ENCODE measurements at places on chromosomes 3 and 15.
A peak's percentile ranks its signal among the peaks of the same experiment; 100 is the strongest.

DNA sequence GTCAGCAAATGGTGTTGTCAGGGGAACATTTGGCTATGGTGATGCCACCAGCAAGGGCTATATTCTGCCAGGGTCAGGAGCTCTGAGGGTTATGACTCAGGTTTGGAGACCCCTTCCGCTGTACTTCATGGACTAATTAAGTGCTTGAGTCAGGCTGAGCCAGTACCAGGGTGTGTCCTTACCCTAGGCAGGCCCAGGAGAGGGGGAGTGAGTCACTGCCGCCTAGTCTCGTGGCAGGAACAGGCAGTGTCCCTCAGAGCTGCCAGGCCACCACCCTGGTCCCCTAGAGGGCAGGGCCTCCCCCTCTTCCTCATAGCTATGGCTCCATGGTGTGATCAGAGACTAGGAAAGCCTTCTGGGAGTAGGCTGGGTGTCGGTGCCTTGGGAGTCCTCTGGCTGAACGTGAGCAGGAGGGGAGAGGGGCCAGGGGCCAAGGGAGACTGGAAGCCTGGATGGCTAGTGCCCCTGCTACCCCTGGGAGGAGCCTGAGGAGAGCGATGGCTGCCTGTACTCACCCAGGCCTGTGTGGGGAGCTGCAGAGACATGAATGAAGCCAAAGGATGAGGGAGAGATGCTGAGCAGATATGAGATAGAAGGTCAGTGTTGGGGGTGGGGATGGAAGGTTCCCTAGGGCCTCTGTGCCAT is 10.6 kb downstream of the MAPKAPK3 start:
- DNase-seq = no peak

DNA sequence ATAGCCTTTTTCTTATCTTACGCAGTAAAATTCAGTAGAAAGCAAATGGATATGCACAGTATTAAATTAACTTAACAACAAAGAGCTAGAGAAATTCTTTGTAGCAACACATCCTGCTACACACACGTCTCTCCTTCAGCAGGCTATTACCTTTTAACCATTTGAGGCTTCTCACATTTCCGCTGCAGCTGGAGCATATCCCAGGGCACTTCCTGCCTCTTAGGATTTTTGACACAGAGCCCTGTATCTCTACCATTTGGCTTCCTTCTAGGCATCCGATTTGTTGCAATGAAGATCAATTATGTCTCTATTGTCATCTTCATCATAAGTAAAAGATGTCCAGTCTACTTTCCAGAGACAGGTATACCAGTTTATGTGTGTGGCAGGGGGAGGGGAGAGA is 292.4 kb upstream of the CBLB start:
- DNase-seq = no peak

DNA sequence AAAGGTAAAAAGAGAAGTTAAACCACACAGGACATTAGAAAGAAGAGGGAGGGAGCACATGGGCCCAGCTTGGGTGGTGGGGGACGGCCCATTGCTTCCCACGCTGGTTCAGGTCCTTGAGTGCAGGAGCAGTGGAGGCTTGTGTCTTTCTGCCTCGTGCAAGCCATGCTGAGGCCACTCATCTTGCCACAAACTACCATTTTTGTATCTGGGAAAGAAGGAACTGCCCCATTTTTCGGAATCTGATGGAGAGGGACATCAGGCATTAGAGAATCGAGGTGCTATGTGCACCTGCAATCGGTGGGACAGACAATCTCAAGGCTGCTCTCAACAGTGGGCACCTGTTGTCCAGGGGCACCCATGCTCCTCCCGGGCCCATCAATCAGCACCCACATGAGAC is 234.5 kb downstream of the KLF13 start:
- DNase-seq = no peak

- no peak for DNase-seq
Observed at GRCh38 chr3:55555873-55556618, 68.9 kb upstream of the WNT5A start.

GRCh38 chr3:49845694-49846093 is 10.7 kb downstream of the TRAIP start:
- no peak for DNase-seq

DNA sequence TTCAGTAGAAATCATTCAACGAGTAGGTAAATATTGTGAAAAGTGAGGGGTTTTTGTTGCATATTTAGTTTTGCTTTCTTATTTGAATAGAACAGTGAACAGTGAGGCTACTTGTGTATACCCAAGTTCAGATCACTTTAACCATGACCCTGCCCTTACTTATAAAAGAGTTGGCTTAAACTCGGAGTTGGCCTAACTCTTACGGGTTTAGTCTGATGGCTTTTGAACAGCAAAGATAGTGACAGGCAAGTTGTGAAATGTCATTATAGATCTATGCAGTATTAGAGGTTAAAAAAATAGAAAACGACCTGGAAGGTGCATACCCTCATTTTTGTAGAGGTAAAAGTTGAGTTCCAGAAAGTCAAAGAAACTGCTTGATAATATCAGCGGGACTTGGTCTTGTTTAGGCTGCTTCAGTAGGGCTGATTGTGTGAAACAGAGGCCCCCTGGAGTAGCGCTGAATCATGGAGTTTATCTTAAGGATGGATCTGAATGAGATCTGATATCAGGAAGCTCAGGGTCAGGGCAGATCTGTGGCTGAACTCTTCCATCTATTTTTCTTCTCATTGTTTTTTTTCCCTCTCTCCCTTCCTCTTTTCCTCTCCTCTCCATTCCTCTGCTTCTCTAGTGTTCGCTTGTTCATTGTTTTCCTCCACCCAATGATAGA is 359.8 kb downstream of the LPP start:
- no peak for DNase-seq

GRCh38 chr15:40038275-40038637 is 725 bp downstream of the SRP14 start:
- DNase-seq = no peak

DNA sequence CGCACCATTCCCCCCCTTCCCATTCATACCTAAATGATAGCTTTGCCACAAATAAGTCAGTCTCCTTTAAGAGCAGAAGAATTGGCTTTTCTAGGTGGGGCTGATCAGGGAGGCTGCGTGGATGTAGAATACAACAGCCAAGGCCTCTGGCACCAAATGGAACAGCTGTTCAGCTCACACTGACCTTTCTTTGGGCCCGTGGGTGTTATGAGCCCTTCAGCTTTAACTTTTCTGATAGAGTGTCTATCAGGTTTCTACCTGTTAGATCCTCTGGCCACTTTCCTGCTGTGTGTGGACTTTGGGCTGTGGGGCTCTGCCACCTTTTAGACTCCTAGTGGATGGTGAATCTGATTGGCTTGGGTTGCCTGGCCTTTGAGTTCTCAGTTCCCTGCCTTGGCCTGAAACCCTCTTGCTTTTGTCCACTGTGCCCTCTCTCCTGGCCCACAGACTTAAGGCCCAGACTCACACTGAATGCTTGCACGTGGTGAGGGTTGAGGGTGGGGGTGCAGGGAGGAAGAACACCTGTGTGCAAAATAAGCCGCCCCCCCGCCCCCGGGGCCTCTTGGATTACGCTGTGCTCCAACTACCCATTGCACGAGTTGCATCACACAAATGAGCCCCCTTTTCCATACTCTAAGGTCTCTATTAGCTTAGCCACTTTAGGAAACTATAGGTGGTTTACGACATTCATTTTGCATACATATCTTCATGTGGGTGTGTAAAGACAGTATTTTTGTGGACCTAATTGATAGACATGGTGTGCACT is 1.3 kb upstream of the RFX7 start:
- peak; percentile 36 for DNase-seq

DNA sequence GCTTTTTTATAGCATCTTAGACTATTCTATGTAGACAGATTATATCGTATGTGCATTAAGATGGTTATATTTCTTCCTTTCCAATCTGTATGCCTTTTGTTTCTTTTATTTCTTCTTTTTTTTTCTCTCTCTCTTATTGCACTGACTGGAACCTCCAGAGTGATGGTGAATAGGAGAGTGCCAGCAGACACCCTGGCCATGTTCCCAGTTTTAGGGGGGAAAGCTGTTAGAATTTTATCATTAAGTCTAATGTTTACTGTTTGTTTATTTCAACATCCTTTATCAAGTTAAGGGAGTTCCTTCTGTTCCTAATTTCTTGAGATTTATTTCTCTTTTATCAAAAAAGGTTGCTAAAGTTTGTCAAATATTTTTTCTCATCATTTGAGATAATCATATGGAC is 116.6 kb upstream of the LRTM1 start:
- DNase-seq = no peak

GRCh38 chr15:85582131-85583079 is 202.0 kb downstream of the AKAP13 start:
- peak; percentile 24 for DNase-seq

DNA sequence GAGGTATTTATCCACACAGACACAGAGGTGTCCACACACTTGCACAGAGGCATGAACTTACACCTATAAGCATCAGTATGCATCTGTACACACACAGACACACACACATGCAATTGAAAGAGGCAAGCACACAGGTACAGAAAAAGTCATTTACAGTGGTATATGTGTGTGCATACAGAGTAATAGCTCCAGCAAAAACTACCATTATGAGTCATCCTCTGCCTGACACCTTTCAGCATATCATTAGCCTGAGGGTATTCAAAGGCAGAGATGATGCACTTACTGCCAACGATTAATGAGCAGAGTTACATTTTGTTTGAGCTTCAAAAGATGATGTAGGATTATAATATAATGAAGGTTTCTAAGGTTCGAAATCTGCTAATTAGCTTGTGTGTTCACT is 100.3 kb upstream of the TPRG1 start:
- DNase-seq = no peak

DNA sequence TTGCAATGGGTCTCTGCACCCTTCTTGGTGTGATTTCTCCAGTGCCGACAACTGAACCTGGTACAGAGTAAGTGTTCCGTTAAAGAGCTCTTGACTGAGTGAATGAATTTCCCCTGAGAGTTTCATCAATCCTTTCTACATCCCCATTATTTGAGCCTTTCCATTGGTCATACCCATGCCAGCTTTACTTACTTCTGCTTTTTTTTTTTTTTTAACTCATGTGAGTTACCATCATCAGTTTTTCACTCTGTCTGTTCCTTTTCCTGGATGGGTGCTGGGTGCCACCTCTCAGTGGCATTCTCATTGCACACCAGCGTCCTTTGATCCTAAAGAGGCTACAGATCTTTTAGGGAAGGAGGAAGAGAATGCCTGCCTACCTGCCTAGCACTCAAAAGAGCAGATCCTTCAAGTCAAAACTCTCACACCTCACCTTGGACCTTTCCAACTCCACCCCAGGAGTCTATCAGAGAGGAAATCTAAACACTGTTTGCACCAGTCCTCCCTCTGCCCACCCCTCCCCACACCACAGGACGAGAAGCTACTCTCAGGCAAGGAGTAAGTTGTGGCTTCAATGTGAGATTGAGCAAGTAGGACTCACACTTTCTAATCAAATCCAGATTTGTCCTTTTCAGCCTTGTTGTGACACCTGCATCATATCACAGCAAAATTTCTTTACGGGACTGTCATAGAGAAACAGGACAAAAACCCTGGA is 13.1 kb upstream of the USP3 start:
- no peak for DNase-seq

DNA sequence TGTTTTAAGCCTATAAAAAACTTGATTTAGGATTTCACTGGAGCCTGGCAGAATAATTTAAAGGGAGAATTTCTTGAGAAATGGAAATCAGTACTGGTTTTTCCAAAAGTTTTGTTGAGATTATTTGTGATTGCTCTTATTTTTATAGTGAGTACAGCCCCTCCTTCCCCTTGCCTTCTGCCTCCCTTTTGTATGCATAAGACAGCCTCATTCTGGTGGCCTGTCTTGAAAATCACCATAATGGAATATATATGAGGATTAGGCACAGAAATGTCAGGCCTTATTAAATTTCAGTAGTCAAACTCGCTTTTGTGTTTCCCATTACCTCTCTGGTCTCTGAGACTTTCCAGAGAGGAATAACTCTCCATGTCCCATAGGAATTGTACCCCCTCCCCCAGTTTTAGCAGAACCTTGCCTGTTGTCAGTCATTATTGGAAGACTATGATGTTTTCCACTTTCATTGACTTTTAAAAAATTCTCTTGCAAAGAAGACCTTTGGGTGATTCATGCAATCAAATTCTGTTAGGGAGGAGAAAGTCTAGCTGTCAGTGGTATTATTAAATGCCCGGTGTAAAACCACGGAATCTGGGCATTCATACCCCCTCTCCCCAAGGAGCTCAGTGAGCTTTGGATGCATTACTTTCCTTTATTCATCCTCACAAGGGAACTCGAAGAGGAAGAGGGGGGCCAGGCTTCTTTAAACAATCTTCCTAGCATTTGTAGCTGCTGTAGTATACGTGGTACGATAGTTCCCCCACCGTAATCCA is 171.6 kb upstream of the TSC22D2 start:
- DNase-seq = no peak

GRCh38 chr15:97759363-97759762 is 201.1 kb upstream of the ARRDC4 start:
- DNase-seq = no peak

- DNase-seq = no peak
Observed at GRCh38 chr3:135056733-135057310, 261.8 kb downstream of the EPHB1 start.

DNA sequence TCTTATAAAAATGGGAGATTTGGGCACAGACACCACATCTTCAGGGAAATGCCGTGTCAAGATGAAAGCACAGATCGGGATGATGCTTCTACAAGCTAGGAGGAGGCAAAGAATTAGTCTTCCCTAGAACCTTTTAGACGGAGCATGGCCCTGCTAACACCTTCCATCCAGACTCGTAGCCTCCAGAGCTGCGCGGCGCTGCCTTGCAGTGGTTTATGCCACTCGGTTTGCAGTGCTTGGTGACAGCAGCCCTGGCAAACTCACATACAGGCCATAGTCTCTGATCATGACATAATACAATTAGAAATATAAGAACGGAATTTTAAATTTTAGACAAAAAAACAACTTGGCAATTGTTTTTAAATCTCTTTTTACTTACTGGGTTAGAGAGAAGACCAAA is 37.1 kb upstream of the SLC41A3 start:
- no peak for DNase-seq

DNA sequence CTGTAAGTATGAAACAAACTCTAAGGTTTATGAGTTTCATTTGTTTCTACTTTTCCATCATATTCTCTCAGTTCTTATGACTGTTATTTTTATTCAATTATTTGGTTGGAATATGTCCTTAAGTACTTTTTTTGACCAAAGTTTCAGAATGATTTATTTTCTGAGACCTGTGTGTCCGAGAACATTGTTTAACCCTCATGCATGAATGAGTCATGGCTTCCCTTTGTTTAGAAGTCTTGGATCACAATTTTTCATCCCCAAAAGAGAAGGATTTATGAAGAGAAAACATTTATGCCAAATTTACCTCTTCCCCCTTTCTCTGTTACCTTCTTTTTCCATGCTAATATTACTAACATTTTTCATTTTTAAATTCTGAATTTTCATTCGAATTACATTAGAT is 518.0 kb upstream of the NR2F2 start:
- DNase-seq = no peak

Measured in stimulated activated CD4-positive, alpha-beta T cell treated with anti-CD3 and anti-CD28 coated beads, Interleukin-1b, Interleukin-23, amount 100 ng/mL, for 4 hours (primary cell).